ENCODE measurements at places on chromosomes 7 and 10.
A peak's percentile ranks its signal among the peaks of the same experiment; 100 is the strongest.

DNA sequence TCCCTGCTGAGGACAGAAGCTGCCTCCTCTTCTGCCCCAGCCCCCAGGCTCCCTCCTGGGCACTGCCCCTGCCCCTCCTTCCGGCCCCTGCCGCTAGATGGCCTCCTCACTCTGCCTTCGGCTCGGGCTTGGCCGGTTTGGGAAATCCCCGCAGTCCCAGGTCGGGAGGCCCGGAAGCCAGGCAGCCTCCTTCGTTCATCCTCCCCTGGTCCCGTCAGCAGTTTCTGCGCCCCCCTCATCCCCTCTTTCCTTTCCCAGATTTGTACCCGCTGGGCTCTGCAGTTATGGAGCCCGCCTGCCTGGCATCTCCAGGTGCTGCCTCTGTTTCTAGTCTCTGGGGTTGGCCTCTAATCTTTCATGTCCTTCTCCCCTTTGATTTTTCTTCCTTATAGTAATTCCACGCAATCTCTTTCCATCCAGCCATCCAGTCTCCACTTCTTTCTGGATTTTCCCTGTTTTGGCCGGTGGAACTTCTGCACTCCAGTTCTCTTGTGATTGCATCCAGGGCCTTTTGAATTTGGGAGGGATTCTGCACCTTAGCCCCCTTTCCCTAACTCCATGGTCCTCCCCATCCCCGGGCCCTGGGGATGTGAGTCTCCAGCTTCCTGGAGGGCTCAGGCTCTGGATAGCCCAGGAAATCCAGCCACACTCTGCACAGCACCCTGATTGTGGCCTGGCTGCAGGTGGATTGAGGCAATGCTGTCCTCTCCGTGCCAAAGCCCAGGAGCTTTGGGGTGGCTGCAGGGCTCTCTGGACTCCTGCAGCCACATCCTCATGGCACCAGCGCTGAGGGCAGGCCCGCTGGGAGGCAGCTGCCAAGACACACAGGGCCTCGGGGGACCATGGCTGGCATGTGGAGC lies 3.3 kb upstream of the SHH start:
- DNase-seq: peak; percentile 49

GRCh38 chr10:110007161-110007700 lies 553 bp upstream of the ADD3 start:
- DNase-seq: no peak

GRCh38 chr7:17021205-17021604 lies 139.4 kb upstream of the AGR3 start:
- DNase-seq: no peak

DNA sequence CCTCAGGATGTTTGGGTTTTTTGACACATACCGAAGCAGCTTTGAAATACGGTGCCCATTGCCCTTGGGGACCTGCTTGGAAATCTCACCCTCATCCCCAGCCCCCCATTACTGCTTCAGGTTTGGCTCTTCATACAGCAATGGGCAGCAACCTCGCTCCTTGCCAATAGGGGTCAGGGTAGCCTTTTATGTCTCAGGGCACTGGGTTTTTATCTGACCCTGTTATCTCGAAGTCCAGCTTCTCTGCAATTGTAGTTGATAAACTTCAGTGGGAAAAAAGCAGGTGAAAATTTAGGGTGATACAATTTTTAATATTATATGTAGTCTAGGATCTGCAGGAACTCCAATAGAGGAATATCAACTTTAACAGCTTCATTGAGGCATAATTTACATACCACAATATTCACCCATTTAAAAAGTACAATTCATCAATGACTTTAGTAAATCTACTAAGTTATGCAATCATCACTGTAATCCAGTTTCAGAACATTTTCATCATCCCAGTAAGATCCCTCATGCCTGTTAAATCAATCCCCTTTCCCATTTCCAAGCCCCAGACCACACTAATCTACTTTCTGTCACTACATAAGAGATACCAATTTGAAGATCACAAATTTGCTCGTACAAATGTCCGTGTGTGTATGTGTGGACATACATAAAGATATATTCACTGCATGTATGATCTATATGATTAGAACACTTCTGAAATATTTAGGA lies 386.2 kb downstream of the KCNMA1 start:
- peak; percentile 54 for DNase-seq

- DNase-seq: no peak
Observed at GRCh38 chr7:17466216-17466615, 167.8 kb downstream of the AHR start.

DNA sequence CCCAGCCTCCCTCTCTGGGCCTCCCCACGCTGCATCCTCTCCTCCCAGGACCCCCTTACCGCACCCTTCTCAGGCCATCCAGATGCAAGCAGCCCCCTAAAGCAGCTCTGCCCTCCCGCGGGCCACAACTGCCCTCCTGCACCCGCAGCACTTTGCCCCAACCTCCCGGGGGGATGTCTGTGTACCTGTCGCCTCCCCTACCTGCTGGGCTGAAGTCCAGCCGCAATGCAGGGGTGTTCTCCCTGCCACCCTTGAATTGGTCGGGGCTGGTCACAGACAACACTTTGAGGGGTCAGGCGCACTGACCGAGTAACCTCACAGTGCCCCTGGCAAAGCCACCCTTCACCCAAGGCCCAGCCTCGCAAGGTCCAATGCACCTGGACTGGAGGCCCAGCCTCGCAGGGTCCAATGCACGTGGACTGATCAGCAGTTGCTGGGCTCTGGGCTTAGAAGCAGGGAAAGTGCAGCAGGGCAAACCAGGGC lies 8.3 kb upstream of the CALML5 start:
- DNase-seq: no peak

- DNase-seq: no peak
Observed at GRCh38 chr7:128725531-128725930, 13.6 kb upstream of the CALU start.

- no peak for DNase-seq
Observed at GRCh38 chr10:16182144-16182543, 254.7 kb upstream of the PTER start.

DNA sequence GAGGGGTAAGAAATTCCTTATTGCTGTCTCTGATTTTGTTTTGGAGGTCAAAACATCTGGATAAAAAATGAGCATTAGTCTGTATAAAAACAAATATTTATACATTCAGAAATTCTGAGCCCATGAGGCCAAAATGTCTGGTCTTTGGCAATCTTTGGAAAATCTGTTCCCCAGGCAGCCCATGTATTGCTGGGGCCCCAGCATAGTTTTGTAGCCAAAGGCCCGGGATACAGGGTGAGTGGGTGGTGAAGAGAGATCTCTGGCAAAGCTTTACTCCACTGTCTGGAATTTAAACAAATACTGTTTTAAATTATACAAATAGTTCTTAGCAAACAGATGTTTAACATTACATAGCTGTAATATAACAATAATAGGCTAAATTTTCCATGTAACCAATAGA lies 134.7 kb upstream of the GALNT17 start:
- DNase-seq: no peak

- DNase-seq: peak; percentile 85
Observed at GRCh38 chr7:32958046-32959025, 1.1 kb downstream of the FKBP9 start.

DNA sequence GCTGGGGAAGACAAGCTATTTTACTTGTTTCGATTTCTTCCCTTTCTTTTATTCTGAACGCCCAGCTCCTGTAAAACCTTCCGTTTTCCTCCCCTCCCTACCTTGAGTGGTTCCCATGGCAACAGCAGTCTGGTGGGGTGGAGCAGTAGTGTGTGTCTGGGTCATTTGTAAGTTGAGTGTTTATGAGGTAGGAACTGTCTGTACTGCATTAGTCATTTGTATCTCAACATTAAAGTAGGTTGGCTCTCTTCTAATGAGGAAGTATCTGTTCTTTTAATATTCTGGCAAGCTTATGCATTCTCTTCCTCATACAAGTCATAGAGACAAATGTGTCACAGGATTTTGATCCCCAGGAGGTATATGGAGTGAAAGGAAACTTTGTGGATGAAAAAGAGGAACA lies 85.3 kb upstream of the CCDC6 start:
- peak; percentile 8 for DNase-seq

DNA sequence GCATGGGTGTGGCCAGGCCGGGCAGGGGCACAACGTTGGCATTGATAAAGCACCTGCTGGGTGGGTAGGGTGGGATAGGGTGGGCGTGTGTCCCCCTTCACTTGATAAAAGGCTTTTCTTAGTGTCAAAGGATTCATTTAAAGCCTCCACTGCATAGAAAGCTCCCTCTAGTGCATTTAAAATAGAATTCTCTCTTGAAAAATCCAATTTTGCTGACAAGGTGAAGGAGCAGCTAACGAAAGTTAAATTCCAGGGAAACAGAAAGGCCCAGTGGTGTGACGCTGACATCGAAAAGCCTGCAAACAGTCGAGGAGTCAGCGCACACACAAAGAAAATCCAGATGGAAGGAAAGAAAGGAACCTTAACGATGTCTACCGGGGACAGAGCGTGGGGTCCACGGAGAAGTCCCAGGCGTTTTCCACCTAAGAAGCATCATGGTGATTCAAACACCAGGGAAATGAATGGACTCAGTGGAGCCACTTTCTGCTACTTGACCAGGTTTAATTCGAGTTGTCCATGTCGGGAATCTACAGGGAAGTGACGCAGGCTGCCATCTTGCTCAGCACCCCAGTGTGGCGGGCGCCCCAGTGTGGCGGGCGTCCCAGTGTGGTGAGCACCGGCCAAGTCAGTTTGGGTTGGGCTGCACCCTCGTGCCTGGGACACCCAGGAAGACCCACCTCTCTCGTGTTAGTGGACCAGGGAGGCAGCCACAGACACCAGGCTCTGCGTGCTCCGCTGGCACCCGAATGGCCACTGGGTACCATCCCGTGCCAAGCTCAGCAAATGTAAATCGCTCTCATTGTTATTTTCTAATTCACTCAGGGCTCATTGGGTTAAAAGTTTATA lies 217.8 kb downstream of the DNAJB6 start:
- DNase-seq: no peak

DNA sequence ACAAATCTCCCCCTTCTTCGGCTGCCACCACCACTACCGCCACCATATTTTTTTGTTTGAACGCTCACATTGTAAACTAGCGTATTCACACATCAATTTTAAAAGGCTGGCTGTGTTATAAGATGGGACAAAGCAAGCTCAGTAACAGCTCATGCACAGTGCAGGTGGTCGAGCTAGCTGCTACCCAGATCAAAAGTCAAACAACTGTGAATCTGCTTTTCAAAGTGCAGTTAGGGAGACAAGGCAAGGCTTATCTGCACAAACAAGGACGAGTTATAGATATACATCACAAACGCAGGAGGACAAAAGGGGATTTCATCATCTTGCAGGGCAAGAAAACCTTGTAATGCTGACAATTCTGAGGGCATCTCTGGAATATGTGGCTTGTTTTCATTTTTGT lies 231.6 kb downstream of the VTI1A start:
- no peak for DNase-seq

GRCh38 chr7:8514781-8515519 lies 81.5 kb downstream of the NXPH1 start:
- no peak for DNase-seq

DNA sequence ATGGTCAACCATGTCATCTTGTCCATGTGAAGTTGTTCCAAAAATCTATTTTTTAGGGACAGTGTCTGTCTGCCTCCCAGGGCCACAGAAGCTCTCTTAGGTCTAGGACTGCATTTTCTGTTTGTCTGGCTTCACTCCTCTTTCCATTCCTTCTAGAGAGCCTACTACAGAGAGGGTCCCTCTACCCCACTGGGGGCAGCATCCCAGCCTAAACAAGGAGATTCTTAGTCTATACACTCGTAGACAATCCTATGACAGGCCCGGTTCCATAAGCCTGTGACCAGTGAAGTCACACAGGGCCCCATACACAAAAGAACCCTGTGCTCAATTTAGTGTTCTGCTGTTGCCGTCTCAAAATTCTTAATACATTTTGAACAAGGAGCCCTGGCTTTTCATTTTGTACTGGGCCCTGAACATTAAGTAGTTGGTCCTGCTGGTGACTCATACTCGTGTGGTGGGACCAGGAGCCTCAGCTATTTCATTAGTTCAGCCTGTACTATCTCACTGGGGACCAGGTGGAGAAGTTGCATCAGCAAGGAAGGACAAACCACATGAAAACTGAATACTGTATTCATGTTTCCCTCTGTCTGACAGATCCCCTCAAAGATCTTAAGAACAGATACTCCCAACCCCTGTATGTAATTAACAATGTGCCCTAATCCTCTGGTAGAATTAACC lies 23.5 kb upstream of the FAM180A start:
- peak; percentile 78 for DNase-seq

- DNase-seq: no peak
Observed at GRCh38 chr7:135283959-135284638, 50.5 kb downstream of the STRA8 start.

DNA sequence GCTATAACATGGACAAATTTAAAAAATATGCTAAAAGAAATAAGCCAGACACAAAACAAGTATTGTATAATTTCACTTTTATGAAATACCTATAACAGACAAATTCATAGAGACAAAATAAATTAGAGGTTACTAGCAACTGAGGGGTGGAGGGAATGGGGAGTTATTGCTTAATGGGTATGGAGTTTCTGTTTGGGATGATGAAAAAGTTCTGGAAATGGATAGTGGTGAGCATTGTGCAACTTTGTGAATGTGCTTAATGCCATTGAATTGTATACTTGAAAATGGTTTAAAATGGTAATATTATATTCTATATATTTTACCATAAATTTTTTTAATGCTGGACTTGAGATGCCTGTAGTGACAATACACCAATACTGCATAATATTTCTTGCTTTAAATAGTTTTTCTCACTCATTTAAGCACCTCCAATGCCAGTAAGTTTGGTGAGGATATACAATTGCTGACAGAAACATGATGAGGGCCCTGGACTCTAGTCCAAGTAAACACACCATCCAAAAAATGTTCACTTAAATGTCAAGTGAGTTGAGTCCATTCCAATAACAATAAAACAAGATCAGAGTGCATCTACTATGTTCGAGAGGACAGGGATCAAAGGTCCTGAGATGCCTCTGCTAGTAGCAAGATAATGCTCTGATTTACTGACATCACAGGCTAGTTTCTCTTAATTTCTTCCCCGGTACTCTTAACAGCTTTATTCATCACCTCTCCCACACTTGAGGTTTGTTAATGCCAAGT lies 71.9 kb downstream of the NT5C2 start:
- DNase-seq: no peak
